Uterus (tissue), 4 donors: ENCODE measurements at places on chromosomes 5 and 9. TPM values are rescaled to one million over a fixed set of nuclear protein-coding genes. Genes with fewer than 3 reads are reported as not detected.

The SLC45A2 gene
- total RNA-seq = not detected

The FUT7 gene
- total RNA-seq = not detected

The TMEM174 gene
- total RNA-seq = not detected

The CATSPER3 gene
- total RNA-seq = not detected

The PCDHAC2 gene
- total RNA-seq = 0.77 TPM

The OCLN gene
- total RNA-seq = 11.5 TPM

The CCL19 gene
- 1.3 TPM for total RNA-seq

The GPR151 gene
- total RNA-seq = not detected

The LECT2 gene
- total RNA-seq = not detected

The PCDHGC5 gene
- 7.5 TPM for total RNA-seq

The SMIM33 gene
- not detected for total RNA-seq
